ENCODE measurements at places on chromosomes 12 and 14. TPM values are rescaled to one million over a fixed set of nuclear protein-coding genes. Genes with fewer than 3 reads are reported as not detected.

The HOXC12 gene
- not detected for polyA plus RNA-seq

DNA sequence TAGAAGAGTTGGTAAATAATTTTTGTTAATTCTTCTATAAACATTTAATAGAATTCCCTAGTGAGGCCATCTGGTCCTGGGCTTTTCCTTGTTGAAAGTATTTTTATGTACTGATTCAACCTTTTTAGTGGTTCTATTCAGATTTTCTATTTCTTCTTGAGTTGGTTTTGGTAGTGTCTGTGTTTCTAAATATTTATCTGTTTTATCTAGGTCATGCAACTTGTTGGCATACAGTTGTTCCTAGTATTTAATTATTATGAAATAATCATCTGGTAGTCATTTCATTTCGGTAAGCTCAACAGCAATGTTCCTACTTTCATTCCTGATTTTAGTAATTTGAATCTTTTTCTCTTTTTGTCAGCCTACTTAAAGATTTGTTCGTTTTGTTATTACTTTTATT, 234.1 kb upstream of the GARIN2 start:
- DNase-seq = no peak

DNA sequence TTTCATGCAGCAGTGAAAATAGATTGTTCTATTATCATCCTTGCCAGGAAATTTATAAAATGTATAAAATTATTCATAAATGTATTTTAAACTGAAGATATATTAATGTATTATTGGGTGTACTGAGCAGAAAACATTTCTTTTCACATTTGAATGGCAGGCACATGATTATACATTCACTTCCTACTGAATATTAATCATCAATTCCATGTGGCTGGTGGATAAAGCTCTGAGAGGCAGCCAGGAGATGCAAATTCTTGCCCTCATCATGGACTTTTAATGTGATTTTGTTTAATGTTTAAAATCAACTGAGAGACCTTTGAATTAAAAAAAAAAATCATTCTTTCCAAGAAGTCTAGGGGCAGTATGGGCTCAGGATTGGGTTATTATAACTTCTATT, 40.8 kb downstream of the ANO6 start:
- no peak for DNase-seq

- DNase-seq = no peak
Observed at GRCh38 chr12:117334051-117334450, 27.4 kb downstream of the NOS1 start.

DNA sequence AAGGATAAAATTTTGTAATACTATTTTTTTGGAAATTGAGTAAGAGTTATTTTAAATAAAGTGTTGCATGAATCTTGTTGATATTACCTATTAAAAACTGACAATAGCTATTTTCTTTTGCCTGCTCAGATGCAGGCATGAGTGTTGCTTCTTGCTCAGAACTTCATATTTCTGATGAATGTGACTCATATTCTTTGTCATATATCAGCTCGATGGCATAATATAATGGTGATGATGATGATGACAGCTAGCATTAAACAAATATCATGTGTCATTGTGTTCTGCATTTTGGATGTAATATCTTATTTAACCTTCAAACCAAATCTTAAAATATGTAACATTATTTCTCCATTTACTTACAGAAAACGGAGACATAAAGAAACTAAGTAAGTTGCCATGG, 605.5 kb upstream of the FOXG1 start:
- no peak for DNase-seq

DNA sequence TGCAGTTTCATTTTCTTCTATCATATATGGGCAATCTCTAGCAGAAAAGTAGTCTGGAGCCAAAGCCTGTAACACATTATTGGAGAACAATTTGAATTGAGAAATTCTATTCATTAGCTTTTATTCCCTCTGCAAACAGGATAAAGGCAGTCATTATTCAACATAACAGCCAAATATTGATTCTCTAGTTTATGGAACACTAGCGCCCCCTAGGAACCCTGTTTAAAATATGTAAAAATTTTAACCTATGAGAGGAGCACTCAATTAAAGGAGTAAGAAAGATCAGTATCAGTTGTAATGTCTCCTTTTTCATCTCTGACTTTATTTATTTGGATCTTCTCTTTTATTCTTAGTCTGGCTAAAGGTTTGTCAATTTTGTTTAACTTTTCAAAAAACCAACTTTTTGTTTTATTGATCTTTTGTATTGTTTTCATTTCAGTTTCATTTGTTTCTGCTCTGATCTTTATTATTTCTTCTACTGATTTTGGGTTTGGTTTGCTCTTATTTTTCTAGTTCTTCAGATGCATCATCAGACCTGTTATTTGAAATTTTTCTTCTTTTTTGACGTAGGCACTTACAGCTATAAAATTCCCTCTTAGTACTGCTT, 4.8 kb upstream of the LMNTD1 start:
- peak; percentile 11 for DNase-seq

DNA sequence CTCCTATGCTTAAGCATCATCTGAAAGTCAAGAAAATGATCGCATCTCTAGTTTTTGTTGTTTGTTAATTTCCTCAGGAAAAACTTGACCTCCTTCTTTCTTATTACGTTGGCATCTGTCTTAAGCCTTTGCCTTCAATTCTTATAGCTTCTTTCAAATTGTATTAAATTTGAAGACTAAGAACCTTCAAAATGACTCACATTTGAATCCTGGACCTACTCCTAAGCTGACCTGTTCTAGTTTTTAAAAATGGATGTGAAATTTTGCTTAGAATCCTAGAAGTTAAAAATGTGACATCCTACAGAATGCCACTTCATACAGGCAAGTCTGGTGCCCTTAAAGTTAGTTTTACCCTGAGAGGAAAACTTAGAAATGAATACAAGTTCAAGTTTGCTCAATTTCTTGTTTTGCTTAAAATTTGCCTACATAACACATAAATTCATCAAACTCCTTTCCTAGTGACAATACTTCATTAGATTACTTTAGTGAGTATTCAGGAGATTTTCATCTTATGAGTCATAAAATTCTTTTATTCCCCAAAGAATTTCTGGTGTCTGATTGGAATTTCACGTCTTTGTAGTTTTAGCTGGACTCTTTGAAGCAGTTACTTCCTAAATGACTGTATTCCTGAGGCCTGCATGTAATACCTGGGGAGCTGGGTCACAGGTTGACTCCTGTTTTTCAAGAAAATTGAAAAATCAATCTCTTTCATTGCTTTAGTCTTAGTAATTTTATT, 152.3 kb downstream of the MSRB3 start:
- DNase-seq = no peak

DNA sequence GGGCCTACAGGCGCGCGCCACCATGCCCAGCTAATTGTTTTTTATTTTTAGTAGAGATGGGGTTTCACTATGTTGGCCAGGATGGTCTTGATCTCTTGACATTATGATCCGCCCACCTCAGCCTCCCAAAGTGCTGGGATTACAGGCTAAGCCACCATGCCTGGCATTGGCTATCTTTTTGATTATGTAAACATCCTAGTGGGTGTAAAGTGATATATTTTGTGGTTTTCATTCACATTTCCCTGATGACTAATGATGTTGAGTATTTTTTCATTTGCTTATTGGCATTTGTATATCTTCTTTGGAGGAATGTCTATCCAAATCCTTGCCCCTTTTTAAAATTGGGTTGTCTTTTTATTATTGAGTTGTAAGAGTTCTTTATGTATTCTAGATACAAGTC, 16.3 kb downstream of the CREBL2 start:
- no peak for DNase-seq

DNA sequence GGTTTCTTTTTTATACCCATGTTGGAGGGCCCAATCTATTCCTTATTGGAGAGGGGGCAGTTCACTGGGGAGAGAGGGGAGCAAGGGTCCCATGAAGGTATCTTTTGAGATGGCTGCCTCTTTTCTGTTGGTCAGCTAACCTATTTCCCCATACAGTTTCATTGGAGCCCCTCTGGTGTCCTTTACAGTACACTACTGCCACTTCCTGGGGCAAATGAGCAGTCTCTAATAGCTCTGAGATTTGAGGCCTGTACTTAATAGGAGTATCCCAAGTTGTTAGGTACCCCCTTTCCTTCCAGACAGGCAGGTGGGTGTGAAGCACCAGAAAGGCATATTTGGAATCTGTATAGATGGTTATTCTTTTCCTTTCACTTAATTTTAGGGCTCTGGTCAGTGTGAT, 41.3 kb upstream of the RNU6-8 start:
- DNase-seq = no peak

DNA sequence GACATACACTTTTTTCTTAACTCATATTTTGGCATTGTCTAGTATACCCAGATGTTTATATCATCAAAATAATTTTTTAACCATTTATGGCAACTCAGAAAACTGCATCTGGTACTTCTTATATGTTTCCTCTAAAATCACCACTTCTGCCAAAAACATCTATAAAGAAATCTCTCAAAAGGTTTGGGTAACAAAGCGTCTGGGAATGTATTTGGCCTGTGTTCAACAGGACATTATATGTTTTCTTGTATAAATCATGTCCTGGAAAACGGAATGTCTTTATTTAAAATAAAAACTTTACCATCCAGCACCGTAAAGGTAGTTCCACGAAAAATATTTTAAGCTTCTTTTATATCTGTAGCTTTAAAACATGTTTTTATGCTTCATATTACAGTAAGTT, 36.1 kb upstream of the FBLN5 start:
- no peak for DNase-seq

DNA sequence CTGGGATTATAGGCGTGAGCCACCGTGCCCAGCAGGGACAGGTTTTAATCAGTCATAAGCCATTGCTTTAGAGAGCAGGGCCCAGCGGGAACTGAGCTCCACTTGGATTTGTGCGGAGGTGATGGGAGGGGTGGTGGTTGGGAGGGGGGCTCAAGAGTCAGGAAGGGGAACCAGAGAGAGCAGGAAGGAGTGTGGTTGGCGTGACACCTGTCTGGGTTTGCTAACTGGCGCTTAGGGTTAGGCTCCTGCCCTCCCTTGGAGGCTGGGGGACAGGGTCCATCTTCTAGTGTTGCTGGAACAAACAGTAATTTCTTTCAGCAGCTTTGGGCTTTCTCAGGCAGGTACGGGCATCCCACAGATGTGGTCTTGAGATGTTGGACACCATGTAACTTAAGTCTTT, 7.5 kb upstream of the ALDH2 start:
- DNase-seq = no peak

DNA sequence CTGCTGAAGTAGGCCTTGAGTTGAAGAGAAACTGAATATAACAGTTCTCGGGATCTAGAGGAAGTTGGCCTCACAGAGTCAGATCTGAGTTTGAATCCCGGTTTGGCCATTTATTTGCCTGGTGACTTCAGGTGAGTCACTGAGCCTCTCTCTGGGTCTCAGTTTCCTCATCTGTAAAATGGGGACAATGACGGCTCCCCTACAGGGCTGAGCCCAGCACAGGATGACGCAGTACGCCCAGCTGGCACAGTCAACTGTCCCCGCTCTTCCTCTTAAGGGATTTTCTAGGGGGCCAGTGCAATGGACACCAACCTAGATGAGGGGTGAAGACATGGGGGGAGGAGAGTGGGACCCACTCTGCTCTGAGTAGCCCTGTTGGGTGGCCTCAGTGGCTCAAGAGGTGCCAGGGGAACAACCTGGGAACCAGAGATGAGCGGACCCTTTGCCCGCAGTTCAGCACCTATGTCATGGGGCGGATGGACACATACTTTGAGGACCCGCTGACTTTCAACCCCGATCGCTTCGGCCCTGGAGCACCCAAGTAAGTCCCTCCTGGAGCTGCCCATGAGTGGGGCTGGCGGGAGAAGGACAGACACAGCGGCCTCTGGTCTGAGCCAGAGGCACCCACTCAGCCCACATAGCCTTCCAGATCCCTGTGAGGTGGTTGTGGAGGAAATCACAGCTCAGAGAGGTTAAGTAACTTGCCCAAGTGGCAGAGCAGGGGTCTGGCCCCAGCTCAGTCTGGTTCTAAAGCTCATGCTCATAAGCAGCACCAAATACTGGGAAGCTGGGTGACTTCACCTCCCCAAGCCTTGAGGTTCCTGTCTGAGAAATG, 41.1 kb downstream of the CYP46A1 start:
- no peak for DNase-seq

- no peak for DNase-seq
Observed at GRCh38 chr14:90536511-90537191, 139.8 kb downstream of the CALM1 start.

DNA sequence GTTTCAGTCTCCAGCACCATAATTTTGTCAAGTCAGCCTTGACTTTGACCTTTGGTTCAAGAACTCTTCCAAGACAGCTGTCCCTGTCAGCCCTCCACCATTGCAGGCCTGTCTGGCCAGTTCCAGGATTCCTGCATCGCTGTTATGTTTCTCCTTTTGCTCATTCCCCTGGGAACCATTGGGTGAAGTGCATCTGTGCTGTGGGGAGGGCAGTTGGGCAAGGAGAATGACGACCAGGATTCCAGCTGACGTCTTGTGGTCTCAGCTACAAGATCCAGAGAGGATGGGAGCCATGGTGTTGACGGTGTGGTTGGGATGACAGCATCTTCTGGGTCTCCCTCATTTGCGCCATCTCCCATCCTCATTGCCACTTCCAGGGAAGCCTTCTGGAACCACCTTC, 45.9 kb upstream of the SLC24A4 start:
- DNase-seq = no peak

DNA sequence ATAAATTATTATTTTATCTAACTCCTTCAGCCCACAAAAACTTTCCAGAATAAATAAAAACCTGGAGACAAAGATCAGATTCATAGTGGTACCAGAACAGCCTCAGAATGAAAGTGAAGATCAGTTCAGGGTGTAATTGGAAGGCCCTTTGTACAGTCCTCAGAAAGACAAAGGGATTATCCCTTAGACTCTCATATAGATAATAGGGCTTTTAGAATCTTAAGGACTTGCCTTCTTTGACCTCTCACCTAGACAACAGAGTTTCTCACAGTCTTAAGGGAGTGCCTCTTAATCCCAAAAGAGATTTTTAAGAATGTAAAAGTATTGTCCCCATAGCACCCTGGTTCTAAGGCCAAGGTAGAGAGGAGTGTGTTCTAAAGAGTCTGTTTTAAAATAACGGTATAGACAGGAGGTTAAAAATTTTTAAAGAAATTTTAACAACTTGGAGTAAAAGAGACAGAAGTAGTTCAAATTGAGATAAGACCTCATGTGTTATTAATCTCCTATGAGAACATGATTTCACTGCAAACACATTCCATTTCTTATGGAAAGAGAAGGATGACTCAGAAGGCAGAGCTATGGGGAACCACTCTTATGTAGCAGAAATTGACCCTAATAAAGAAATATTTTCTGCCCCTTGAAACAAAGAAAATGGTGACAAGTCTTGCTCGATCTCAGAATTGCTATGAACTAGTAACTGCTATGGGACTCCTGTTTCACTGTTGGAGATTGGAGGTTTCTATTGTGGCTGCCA, 24.2 kb upstream of the NOVA1 start:
- DNase-seq = no peak

GRCh38 chr14:34300882-34301734, 160.9 kb downstream of the SPTSSA start:
- no peak for DNase-seq

GRCh38 chr12:66598079-66598478, 80.8 kb downstream of the GRIP1 start:
- no peak for DNase-seq
